ENCODE measurements at places on chromosomes 6 and 20.

DNA sequence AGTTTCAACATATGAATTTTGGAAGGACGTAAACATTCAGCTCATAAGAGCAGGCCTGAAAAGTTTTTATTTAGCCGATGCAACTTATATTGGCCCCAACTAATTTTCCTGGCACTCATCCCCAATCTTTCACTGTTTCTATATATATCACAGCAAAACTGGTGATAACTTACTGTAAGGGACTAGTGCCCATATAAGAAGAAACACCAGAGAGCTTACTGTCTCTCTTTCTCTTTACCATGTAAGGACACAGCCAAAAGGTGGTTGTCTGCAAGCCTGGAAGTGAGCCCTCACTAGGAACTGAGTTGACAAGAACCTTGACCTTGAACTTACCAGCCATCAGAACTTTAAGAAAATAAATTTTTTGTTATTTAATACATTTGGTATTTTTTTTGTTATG lies 807.4 kb upstream of the CITED2 start:
- no peak for DNase-seq

DNA sequence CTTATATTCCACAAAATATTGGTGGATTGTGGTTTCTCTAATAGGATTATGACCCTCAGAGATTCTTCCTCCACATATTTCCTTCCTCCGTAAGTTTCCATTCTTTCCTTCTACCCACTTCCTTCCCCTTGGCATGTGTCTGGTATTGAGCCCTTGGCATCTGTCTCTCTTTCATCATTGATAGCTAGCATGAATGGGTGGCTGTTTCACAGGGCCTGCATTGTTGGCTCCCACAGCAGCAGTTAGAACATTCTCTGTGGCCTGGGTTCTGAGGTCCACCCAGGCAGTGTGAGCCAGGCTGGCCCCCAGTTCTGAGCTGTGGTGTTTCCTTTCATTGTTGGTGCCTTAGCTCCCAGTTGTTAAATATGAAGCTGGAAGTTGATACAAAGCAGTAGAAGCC lies 125.3 kb downstream of the ANKS1A start:
- no peak for DNase-seq

GRCh38 chr6:134809130-134809529 lies 140.8 kb downstream of the ALDH8A1 start:
- no peak for DNase-seq

- no peak for DNase-seq
These were observed 137.9 kb downstream of the AGPAT4 start for GRCh38 chr6:161135695-161136591.

DNA sequence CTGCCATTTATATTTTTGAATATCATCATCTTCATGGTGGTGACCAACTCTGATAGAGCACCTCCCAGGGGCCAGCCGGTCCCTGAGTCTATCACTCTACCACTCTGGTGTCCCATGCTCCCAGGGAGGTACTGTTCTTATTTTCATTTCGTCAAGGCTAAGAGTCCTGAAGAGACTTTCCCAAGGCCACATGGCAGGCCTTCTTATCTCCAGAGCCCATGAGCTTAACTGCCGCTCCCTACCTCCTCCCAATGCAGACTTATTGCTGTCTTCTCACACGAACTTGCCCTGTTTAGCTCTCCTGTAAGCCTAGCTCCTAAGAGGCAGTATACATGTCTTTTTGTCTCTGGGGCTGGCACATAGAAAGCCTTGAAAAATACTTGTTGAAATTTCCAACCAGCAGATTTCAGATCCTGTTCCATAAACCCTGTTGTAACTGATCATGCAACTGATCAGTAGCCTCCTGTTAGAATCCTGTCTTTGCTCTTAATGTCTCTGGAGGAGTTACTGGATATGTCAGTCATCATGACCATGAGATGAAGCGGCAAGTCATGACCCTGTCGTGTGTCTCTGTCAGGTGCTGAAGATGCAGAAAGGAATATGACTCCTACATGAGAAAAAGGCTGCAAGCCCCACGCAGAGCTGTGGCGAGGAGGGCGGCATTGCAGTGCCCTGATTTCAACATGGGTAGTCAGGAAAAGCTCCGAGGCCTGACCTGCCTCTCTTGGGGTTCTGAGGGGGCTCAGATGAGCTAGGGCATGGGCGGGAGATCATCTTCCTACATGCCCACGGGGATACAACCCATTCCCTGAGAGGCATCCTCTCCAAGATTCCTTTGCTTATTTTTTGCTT lies 60.0 kb downstream of the TTI1 start:
- no peak for DNase-seq

GRCh38 chr6:144292372-144292771 lies 7.2 kb downstream of the UTRN start:
- DNase-seq: no peak

DNA sequence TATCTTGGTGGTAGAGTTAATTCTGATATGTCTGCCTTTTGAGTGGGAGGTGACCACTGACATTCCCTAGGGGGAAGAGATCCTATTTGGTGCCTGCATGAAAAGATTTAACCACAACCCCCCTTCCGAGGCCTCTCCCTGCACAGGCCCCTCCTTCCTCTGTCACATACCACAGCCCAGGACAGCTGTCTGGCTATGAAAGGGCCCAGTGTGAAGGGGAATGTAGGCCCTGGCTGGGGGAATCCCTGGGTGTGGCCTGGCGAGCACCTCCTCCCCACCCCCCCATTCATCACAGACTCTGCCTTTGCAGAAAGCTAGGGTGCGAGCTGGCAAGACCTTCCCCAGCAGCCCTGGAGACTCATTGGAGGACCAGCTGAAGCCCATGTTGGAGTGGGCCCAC lies 27.4 kb upstream of the MAPRE1 start:
- DNase-seq: no peak

GRCh38 chr20:63056236-63057170 lies 49.7 kb upstream of the BHLHE23 start:
- DNase-seq: peak; percentile 5

- DNase-seq: no peak
These were observed 271.1 kb downstream of the SAMD5 start for GRCh38 chr6:147779624-147780023.

DNA sequence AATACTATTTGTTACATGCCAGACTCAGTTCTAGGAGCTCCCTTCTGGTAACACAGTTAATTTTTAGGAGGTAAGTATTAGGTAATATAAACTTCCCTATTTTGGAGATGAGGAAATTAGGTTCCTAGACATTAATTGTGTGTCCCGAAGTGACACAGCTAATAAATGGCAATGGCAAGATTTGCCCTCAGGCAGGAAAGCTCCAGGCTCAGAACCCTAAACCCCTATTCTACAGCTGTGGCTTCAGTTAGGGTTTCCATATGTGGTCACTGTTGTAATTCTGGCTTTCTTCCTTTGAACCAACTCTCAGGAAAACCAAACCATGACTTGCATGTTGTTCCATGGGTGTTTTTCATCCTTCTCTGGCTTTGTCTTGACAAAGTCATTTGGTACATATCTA lies 188.2 kb downstream of the PLCB1 start:
- no peak for DNase-seq

- DNase-seq: no peak
These were observed 43.2 kb upstream of the CRISP1 start for GRCh38 chr6:49909563-49909962.

DNA sequence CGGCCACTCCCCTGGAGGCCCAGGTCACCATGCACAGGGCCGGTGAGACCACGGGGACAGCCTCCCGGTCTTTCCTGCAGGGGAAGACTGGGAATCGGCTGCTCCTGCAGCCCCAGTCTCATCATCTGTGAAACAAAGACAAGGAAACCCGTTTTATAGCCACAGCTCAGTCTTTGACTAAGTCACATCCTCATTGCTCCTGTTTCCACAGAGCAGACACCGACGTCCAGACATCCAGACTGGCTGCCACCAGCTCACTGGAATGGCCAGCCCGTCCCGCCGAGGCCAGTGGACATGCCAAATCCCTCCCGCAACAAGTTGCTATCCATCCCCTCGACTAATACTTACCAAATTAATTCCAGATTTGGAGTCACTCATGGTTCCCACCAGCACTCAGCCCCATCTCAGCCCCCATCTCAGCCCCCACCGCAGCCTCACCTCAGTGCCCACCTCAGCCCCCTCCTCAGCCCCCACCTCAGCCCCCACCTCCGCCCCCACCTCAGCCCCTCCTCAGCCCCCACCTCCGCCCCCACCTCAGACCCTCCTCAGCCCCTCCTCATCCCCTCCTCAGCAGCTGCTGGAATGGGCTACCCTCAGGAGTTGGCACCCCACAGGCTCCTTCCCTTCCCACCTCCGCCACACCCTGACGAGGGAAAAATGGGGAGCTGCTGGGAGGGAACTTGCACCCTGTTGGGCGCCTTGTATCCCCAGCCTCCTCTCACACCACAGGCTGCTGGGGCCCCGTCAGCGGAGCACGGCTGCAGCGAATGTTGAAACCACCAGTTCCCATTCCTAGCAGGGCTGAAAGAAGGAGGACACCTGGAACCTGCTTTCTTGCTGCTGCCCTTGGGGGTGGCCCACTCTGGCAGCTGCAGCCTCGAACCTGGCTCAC lies 48.7 kb downstream of the YTHDF1 start:
- no peak for DNase-seq

DNA sequence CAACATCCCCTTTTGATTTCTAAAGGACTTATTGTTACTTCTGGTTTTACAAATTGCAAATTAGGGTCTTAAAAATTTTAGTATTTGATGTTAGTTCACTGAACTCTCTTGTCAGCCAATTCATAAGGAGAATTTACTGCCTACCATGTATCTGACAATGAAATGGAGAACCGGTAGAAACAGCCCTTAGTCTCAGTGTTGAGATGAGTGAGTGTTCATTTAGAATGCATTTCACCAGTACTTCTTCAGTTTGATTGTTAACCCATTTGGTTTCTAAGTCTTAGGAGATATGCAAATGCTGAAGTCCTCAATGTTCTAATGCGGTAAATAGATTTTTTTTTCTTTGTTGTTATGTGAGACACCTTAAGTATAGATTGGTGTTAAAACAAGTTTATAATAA lies 616.3 kb upstream of the FLRT3 start:
- DNase-seq: no peak

- no peak for DNase-seq
These were observed 11.8 kb upstream of the SPAG4 start for GRCh38 chr20:35603695-35604448.

All from bone marrow (tissue), 2 donors.